Caco-2 (cell line): ENCODE measurements at places on chromosomes 1 and 21.

- no peak for DNase-seq
Observed at GRCh38 chr21:42147386-42148020, 71.4 kb upstream of the ABCG1 start.

DNA sequence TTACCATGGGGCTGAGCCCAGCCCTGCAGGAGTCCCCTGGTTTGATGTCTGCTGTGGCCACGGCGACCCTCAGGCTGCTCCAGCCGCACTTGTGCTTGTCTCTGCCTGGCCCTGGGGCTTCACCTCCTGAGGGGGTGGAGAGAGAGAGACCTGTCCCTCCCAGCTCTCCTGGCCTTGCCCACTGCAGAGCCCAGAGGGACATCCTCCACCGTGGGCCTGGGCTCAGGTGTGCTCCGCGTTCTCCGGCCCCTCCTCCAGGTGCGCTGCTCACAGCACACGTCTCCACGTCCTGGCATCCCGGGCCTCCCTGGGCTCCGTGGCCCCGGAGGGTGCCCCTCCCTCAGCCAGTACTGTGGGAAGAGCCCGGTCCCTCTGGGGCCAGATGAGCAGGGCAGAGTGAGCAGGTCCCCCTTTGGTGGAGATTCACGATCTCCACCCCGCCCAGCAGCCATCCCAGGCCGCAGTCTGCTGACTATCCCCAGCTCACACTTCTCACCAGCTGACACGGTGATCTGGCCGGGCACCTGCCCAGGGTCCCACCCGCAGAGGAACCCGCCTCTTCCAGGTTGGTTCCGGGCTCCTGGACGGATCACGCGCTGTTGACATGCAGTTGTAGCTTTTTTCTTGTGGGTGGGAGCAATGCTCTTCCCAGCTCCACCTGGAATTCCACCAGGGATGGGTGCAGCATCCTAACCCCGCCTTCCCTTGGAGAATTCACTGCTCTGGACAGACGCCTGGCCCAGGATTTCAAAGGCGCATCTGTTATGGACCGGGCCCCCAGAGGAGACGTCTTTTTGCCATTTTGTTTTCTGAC, 41.8 kb upstream of the POFUT2 start:
- peak; percentile 90 for DNase-seq

- DNase-seq = no peak
Observed at GRCh38 chr21:41232013-41232412, 64.1 kb downstream of the BACE2 start.

- DNase-seq = no peak
Observed at GRCh38 chr1:205661429-205662134, 18.7 kb downstream of the SLC45A3 start.

DNA sequence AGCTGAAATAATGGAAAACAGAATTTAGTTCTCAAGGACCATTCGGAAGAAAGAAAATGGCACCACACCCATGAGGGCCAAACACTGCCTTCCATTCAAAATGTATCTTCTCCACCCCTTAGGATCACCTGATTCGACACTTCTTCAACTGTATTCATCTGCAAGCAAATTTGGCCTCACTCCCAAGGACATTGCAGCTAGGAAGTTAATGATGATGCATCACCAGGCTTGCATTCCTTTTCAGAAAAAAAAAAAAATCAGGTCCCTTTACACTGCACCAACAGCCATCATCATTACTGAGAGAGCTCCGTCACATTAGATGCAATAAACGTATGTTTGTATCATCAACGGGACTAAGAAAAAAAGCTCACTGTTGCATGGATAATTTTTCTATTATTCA, 368.3 kb downstream of the PCP4 start:
- no peak for DNase-seq

DNA sequence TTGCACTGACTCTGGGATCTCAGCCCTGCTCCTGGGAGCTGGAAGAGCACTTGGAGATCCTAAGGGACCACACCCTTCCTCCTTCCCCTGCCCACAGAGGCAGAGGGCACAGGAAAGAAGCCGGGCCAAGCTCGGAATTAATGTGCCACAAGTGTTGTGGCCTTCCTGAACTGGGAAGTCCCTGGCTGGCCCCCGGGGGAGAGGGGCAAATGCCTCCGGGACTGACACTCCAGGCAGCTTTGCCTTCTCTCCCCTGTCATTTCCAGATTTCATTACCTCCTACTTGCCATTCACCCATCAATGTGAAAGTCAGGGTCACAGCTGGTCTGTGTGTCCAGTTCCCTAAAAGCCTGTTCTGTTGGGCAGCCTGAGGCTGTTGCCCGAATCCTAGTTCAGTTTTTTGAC, 21.7 kb downstream of the SESN2 start:
- DNase-seq = no peak

- DNase-seq = no peak
Observed at GRCh38 chr1:44266400-44267344, 53.4 kb downstream of the DMAP1 start.

DNA sequence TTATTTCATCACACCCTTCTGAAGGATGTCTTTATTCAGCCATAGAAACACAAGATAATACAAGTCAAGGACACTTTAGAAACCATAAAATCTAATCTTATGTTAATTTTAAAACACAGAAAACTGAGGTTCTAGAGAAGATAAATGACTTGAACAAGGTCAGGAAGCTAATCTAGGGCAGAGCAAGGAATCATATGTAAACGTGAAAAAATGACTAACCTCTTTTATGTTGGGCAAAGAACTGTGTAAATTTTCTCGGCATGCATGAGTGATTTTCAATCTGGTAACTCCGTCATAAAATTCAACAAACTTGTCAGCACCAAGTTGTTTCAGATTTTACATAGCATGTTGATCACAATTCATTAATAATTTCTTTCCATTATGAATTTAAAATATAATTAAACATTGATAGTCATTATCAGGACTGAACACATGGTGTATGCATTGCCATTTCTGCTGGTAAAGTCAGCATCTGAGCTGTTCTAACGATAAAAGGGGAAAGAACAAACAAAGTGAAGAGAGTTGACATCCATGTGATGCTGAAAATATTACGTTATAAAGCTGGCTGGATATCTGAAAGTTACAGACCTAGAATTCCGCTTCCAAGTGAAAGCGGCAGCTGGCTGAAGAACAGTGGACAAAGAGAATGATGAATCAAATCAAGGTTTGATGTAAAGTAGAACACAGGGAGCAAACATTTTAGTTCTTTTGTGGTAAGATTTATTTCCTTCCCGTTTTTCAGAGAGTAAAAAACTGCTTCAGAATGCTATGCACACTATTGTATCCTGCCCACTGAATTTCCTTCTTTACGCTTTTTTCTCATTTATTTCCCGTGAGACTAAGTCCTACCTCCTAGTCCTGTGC, 1037.4 kb upstream of the TMPRSS15 start:
- DNase-seq = no peak

DNA sequence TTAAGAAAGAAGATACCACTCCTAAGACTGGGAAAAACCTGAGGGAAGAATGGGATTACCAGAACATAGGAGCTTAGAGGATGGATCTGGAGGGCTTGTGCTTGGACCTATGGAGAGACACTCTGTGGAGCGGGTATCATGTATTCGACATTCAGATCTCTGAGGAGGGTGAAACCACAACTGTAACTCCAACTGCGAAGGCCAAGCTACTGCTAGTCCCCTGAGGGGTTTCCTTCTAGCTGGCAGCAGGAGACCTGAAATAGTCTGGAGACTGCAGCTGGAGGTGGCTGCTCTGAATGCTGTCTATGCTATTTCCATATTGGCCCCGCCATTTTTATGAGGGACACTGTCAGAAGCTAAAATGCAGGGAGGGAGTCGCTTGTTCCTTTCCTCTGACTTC, 462.3 kb downstream of the PTPRC start:
- DNase-seq = no peak

DNA sequence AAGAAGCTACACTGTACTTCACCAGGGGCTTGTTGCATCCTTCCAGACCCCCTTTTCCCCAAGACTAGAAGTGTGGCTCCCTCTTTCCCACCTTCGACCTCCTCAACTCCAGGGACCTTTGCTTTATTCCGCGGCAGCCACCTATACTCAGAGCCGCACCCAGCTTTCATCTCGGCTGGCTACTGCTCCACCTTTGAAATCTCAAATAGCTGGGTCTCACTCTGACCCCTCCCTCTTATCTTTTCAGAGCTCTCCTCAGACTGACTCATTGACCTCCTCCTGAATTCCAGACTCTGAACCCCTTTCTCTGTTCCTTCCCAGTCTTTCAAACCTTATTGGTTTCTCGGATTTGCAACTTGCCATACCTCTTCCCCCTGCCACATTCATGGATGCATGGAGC, 144.7 kb upstream of the JUN start:
- DNase-seq = peak; percentile 50

DNA sequence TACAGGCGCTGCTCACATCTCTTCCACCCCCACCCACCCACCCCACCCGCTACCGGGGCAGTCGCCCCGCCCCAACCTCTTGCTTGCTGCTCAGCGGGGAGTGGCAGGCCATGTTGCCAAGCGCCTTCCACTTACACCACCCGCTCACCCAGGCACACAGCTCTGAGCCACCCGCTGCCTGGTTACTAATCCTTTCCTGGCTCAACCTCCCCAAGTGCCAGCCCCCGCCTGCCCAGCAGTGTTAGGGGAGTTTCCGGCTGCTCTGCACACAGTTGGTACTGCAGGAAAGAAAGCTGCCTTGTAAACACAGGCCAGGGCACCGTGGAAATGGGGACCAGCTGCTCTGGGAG, 56.2 kb downstream of the LACTBL1 start:
- DNase-seq = no peak

DNA sequence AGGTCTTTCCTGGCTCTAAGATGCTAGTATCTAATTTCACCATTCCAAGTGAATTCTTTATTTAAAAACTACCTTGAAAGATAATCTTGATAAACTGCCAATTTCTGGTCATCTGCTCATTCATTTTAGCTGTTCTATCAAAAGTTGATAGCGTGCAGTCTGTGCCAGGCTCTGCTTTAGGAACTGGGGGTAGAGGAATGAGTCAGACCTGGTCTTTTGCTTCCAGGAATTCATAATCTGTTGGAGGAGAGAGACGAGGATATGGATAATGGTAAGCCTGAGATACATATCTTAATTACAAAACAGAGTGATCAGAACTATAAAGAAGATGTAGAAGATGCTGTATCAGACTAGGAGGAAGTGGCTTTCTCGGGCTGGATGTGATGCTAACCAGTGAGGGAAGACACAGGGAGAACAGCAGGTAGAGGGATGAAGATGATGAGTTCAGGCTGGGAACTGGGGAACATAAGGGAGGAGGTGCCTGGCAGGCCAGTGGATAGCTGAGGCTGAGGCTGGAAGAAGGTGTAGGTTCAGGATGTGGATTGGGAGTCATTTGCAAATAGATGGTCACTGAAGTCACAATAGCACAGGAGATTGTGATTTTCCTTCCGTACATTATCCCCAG, 12.3 kb upstream of the PHC2 start:
- no peak for DNase-seq

DNA sequence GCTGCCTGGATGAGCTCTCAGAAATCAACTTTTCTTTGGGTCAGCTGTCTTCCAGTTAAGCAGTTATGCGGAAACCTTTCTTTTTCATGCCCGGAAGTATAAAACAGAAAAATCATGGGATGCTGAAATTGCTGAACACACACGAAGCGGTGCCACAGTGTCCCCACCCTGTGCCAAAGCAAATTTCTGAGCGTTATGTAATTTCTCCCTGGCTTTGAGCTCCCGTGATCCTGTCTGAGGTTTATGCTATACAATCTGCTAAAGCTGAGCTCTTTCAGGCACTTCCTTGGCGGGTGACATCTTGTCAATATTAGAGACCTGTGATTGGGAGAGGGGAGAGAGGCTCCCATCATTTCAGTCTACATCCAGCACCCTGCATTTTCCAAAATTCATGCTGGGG, 201.7 kb downstream of the ROR1 start:
- DNase-seq = no peak

DNA sequence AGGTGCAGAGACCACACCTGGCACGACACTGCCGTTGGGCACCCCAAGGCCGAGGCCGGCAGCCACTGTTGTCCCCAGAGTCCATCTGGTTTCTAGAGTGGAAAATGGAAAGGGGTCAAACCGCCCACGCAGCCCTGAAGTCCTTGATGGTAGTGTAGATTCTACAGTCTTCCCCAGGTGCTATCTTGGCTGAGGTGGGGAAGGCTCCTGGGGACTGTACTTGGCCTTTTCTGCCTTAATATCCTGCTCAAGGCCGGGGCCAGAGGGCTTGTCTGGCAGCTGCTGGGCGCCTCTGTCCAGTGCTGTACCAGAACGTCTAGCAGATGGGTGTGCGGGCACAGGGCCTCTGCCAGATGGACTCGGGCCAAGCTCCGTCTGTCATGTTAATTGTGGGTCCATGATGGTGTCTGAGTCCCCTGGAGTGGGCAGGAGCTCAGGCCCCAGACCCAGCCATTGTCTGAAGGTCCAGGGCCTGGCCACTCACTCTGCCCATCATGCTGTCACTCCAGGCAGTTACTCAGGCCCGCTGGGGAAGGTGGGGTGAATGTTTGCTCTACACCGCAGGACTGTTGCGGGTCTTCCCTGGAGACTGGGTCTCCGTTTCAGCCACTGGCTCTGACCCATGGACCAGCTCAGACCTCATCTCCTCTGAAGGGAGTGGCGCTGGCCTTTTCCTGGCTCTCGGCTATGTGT, 161.9 kb upstream of the COL6A1 start:
- DNase-seq = no peak

DNA sequence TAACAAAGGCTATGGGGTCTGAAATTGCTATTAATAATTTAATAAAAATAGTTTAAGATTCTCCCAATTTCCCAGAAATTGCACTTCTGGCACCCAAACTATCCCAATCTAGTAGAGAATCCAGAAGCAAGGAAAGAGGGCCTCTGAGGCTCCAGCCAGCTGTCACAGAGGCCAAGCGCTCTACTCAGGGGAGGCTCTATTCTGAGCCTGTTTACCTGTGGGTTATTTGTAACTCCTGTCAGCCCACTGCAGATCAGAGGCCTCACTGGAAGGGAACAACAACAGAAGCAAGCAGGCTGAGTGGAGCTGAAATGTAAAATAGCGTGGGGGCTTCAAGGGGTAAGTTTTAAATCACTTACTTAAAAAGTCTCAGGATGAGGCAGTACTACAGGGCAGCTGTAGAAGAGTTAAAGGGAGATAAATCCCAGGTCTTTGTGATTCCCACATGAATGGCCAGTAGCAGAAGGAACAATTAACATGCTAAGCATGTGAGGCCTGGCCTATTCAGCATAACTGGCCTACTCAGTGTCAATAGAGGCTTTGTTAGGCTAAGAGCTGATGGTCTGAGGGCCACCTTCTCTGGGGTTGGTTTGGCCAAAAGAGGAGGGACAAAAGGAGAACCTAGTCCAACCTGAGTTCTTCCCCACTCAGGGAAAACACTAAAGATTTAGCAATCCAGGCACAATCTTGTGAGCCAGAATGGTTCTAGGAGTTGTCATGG, 12.8 kb downstream of the ZNF687 start:
- no peak for DNase-seq

DNA sequence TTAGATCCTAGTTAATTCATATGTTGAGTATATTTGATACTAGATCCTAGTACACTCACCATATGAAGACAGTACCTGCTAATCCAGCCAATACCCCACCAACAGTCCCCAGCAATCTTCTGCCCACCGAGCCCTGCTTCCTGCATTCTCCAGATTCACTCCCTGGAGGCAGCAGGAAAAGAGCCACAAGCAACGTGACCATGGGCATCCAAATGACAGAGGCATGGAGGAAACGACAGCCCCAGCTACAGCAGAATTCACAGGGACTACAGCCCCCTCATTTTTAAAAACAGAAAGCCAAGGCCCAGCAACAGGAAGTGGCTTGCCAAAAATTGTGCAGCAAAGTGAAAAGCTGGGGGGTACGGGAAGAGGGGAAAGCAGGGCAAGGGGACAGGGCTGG, 29.3 kb downstream of the ASTN1 start:
- DNase-seq = no peak
